ENCODE measurements at places on chromosomes 5 and 9.

DNA sequence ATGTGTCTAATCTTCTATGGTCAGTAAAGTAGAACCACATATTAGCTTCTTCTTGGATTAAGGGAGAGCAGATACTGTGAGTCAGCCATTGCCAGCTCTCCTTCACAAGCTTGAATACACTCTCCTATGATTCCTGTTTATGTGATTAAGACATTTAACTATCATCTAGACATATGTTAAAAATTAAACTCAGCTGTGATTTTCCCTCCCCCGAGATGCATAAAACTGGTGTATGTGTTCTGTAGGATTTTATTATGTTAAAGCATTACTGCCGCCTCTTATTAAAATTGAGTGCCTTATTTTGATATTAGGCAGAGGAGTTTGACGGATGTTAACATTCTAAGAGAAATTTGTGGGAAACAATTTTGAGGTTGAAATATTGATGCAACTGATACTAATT is 114.6 kb downstream of the ACTBL2 start:
- no peak for DNase-seq

- no peak for DNase-seq
Measured at GRCh38 chr9:72156586-72156985, 7.3 kb downstream of the GDA start.

GRCh38 chr5:164868761-164869160 is 1363.3 kb downstream of the MAT2B start:
- DNase-seq = no peak

DNA sequence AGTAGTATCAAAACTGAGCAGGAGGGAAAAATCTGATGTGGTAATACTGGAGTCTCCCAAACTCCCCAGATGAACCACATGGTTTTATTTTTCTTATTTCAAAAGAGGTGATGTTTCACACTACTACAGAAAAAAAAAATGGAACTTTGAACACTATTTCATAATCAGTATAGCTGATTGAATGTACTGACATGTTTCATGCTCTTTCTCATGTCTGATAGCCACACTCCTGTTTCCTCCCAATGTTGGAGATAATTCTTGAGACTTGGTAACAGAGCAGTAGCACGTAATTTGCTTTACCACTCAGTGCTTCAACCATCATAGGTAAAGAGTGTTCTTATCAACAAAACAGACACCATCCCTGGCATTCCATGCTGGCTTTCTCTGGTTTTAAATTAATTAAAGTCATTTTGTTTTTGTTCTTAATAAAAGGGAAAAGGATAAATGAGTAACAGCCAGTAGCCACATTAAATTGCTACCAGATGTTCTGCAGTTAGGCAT is 85.2 kb downstream of the MUSK start:
- no peak for DNase-seq

- DNase-seq = peak; percentile 76
Measured at GRCh38 chr5:87526131-87526530, 113.4 kb upstream of the CCNH start.

- no peak for DNase-seq
Measured at GRCh38 chr9:93264338-93265125, 80.6 kb downstream of the WNK2 start.

GRCh38 chr9:95830768-95831167 is 44.7 kb upstream of the ERCC6L2 start:
- no peak for DNase-seq

DNA sequence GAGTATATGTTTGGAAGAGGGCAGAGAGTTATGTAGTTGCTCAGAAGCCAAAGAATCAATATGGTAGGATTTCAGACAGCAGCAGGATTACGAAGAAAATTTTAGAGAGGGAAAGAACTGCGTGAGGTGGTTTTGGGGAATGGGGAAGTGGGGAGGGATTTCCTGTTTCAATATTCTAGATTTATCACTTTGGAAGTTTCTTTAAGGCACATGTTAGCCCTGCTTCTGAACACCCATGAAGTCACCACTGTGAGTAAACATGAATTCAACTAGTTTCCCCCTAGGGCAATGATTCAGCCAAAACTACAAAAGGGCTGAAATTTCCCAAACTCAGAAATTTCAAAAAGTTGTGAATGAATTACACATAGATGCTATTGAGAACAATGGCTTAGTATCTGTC is 132.2 kb downstream of the EBF1 start:
- DNase-seq = no peak

DNA sequence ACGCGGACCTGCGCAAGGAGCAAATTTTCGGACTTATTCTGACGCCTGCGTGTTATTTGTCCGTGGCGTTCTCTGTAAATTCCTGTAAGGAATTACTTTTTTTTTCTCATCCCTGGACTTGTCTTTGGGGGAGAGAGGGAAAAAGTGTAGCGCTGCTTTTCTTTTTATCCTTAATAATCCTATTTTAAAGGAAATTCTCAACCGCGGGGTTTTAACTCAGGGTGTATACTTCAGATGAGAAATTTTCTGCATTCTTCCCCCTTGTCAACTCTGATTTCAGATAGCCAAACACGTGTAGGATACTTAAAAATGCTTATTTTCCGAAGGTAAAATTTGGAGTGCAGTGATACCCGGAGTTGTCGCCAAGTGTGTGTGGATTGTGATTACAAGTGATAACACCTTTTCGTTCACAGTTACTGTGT is 853 bp downstream of the DCP2 start:
- DNase-seq = no peak

- DNase-seq = no peak
Measured at GRCh38 chr9:13171261-13171660, 108.2 kb downstream of the MPDZ start.

GRCh38 chr5:110917161-110917875 is 154.2 kb upstream of the TSLP start:
- DNase-seq = no peak

DNA sequence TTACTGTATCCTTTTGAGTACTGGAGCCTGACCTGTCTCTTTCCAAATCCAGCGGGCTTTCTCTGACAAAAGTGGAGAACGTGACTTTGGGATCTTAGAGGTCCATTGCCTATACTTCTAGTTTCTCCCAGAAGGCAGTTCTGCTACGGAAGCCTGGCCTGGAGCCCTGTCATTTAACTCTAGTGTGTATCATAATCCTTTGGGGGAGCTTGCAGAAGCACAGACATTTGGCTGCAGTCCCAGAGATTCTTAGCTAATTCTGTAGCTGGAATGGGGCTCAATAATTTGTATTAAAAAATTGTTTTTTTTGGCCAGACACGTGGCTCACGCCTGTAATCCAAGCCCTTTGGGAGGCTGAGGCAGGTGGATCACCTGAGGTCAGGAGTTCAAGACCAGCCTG is 3.0 kb downstream of the HARS2 start:
- DNase-seq = no peak

GRCh38 chr5:142845402-142845921 is 75.3 kb downstream of the ARHGAP26 start:
- DNase-seq = peak; percentile 26

DNA sequence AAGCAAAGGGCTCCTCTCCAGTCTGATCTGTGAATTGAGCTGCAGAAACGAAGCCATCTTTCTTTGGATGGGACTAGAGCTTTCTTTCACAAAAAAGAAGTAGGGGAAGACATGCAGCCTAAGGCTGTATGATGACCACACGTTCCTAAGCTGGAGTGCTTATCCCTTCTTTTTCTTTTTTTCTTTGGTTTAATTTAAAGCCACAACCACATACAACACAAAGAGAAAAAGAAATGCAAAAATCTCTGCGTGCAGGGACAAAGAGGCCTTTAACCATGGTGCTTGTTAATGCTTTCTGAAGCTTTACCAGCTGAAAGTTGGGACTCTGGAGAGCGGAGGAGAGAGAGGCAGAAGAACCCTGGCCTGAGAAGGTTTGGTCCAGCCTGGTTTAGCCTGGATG is 82.1 kb downstream of the PIK3R1 start:
- no peak for DNase-seq

DNA sequence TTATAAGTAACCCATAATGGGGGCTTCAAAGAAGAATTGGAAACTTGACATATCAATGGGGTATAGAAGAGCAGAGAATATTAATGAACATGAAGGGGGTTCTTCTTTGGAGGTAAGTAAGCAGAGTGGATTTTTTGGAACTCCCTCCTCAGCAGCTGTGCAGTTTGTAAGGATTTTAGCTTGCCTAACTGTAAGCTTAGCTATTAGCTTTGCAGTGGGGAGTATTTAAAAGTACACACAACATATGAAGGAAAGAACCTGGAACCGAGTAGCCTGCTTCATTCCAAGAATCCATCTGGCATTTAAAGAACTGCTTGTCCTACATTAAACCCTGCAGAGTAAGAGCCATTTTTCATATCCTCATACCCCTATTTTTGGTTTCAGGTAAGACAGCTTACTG is 2.2 kb upstream of the PBX3 start:
- DNase-seq = peak; percentile 74

DNA sequence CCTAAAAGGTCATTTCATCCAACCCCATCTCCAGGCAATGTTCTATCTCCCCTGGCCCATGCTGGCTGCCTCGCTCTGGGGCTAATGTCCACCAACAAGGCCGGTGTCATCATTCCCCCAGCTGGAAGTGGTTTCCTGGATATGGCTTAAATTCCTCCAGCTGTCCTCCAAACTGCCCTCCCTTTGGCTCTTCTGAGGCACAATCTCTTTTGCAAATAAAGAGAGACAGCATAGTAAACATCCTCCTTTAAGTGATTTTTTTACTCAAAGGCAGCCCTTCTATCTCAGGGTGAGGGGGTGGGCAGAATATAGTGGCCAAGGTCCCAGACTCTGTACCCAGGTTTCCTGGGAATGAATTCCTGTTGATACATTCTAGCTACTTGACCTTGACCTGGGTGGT is 117.4 kb upstream of the PANK3 start:
- no peak for DNase-seq

GRCh38 chr5:73336366-73336765 is 112.2 kb downstream of the FOXD1 start:
- DNase-seq = no peak

GRCh38 chr5:67960939-67961338 is 254.6 kb upstream of the PIK3R1 start:
- peak; percentile 6 for DNase-seq

DNA sequence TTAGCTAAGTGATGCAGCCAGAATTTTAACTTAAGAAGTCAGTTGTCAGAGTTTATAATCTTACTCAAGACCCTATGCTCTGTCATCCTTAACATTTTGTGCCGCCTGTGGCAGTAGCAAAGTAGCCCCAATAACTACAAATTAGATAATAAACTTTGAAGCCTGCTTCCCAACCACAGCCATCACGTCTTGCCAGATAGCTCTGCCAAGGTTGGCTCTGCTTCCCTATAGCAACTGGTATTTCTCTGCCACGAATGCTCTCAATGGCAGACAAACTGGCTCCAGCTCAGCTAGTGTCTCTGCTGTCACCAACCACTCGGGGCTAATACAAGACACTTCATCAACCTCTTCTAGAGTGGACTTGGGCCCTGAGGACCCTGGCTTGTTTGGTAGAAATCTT is 576.1 kb downstream of the CDH12 start:
- no peak for DNase-seq

- DNase-seq = no peak
Measured at GRCh38 chr5:96350678-96351077, 82.4 kb downstream of the PCSK1 start.

DNA sequence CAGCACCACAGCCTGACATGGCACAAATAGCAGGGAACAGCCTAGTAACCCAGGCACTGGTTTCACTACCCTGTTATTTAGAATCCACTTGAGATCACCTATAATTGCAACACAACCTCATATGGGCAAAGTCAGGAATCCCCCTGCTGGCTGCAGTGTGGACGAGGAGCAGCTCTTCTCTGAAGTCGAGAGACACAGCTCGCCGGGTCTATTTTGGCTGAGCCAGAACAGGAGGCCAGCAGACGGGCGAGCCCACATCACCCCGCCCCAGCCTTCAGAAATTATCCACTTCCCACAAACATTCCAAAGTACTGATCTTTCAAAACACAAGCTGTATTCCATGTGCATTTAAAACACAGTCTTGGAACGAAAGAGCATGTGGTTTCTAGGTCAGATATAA is 179.0 kb downstream of the ROR2 start:
- peak; percentile 7 for DNase-seq

DNA sequence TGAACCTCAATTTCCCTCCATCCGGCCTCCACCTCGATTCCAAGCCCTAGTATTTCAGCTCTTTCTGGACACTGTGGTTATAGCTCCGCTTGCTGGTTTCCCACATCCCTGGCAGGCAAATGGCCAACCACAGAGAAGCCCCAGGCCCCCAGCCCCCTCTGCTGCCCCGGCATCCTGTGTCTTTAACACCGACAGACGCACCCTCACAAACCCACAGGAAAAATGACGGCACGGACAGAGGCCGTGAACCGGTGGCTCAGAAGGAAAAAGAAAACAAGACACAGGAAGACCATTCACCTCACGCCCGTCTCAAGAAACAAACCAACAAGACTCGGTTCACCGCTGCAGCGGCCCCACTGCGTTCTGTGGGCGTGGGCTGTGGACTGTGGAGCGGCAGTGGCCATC is 1.5 kb upstream of the CLIC3 start:
- no peak for DNase-seq

DNA sequence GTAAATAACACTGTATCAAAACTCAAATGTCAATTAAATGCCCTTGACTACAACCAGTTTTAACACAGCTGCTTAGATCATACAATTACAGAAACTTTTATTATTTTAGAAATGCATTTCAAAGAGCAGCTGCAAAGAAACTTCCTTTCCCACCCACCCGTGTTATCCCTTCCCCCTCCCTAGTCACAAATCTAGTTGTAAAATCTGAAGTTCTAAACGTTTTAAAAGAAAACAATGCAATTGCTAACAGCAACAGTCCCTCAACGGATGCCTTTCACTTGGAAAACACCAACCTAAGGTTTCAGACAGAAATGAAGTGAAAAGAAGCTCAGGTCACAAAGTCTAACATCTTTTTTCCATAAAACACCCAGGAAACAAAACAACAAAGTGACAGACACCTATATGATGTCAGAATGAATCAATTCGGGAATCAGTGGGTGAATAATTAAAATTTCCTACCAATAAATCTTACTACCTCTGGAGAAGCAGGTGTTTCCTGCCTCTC is 100.3 kb downstream of the FBXW11 start:
- DNase-seq = no peak

- no peak for DNase-seq
Measured at GRCh38 chr9:136398286-136398685, 1.7 kb downstream of the SNAPC4 start.

GRCh38 chr5:5156471-5157082 is 16.4 kb downstream of the ADAMTS16 start:
- DNase-seq = peak; percentile 19

Data from SJCRH30 (cell line).